ENCODE measurements at places on chromosomes 4 and X. TPM values are rescaled to one million over a fixed set of nuclear protein-coding genes. Genes with fewer than 3 reads are reported as not detected.

DNA sequence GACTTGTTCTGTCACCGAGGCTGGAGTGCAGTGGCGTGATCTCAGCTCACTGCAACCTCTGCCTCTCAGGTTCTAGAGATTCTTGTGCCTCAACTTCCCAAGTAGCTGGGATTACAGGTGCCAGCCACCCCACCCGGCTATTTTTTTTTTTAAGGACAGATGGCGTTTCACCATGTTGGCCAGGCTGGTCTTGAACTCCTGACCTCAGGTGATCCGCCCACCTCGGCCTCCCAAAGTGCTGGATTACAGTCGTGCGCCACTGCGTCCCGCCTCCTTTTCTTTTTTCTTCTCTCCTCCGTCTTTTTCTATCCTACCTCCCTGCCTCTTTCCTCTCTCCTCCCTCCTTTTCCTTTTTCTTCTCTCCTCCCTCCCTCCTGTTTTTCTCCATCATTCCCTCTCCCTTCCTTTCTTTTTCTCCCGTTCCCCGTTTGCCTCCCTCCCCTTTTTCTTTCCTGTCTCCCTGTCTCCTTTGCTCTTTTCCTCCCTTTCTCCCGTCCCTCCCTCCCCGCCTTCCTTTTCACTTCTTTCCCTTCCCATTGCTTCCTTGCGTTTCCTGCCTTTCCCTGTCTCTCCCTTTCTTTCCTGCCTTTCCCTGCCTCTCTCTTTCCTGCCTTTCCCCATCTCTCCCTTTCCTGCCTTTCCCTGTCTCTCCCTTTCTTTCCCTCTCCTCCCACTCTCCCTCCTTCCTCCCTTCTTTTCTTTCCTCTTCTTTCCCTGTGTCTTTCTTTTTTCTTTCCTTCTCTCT, 2.1 kb upstream of the SLC25A6 start:
- no peaks in the 10 kb centered on the region for H3K27me3 ChIP-seq
- H3K4me1 ChIP-seq, result peaks cover 37% of the 10 kb centered on the region
- DNase-seq, result no peak

DNA sequence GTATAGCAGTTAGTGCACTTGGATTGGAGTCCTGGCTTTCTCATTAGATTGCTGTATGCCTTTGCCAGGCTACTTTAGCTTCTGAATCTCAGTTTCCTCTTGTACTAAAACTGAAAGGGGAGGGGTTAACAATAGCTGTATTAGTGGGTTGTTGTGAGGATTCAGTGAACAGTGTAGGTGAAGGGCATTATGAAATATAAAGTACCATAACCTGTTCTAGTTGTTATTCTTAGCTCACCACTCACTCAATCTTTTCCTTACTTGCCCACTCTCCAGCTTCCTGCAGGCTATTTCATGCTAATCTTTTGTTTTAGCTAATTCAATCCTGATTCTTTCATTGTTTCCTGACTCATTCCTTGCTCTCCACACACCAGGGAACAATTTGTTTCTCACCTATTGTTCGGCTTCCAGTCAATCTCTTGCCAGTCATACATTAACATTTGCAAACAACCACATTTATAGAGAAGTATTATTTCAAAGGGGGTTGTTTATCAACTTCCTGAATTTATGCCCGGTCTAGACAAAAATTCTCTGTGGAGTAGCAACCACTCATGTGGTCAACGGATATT, 50.6 kb upstream of the EDA start:
- H3K4me1 ChIP-seq, result no peaks in the 10 kb centered on the region
- H3K4me3 ChIP-seq, result no peak overlapping the region
- H3K36me3 ChIP-seq, result no peaks in the 10 kb centered on the region
- DNase-seq, result no peak
- no peaks in the 10 kb centered on the region for H3K27me3 ChIP-seq

DNA sequence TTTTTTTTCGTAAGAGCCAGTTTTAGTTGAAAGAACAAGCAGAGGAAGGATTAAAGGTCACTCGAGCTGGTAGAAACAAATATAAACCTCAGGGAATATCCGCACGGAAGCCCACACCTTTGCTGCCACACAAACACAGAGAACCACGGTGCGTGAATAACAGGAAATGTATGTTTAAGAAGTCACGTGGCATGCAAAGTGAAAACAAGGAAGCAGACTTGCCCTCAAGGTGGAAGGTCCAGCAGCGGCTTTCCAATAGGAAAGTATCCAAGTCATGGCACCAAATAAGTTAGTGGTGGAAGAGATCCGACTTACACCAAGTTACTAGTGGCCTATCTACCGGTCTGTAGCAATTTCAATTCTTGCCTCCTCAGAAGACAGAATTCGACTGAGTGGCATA, 215.5 kb downstream of the HHIP start:
- no peaks in the 10 kb centered on the region for H3K4me1 ChIP-seq
- H3K27ac ChIP-seq, result no peak overlapping the region
- DNase-seq, result no peak

GRCh38 chrX:46125111-46125510, 420.1 kb downstream of the ZNF674 start:
- H3K27me3 ChIP-seq, result no peaks in the 10 kb centered on the region
- H3K4me1 ChIP-seq, result peaks cover 5% of the 10 kb centered on the region
- H3K4me3 ChIP-seq, result no peak overlapping the region
- no peaks in the 10 kb centered on the region for H3K36me3 ChIP-seq

- H3K36me3 ChIP-seq, result no peaks in the 10 kb centered on the region
- H3K4me3 ChIP-seq, result no peak overlapping the region
- peak overlapping the region; percentile 56 for H3K27ac ChIP-seq
- no peaks in the 10 kb centered on the region for H3K27me3 ChIP-seq
- peaks cover 14% of the 10 kb centered on the region for H3K4me1 ChIP-seq
Measured at GRCh38 chrX:20066968-20067708, 49.6 kb downstream of the MAP7D2 start.

DNA sequence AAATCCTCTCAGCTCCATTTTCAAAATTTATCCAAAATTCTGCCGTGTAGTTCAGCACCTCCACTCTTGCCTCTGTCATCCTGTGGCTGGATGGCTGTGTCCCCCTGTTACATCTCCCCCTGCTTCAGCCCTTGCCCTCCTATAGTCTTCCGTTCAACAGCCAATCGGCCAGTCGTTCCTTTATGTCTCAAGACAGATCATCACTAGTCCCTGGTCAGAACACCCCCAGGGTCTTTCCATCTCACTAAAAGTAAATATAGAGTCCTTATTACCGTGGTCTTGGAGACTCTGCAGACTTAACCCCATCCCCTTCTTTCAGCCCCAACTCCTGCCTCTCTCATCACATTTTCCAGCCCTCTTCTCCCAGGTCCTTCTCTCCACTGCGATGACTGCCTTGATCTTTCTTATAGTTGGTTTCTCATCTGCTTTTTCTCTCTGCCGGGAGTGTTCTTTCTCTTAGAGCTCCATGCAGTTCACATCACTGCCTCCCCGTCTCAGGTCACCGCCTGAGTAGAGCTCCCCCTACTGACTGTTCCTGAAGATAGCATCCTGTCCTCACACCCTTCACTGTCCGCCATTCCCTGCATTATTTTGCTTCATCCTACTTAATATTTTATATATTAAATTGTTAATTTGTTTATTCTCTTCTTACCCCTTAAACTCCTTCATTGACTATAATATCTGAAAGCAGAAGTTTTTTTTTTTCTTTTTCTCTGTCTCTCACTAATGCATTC, 736.9 kb upstream of the MAGEB2 start:
- no peaks in the 10 kb centered on the region for H3K36me3 ChIP-seq
- H3K27ac ChIP-seq, result no peak overlapping the region
- no peaks in the 10 kb centered on the region for H3K27me3 ChIP-seq
- no peak overlapping the region for H3K4me3 ChIP-seq

GRCh38 chr4:110184140-110184790, 14.2 kb downstream of the ELOVL6 start:
- no peaks in the 10 kb centered on the region for H3K27me3 ChIP-seq
- H3K36me3 ChIP-seq, result no peaks in the 10 kb centered on the region
- no peak for DNase-seq
- no peak overlapping the region for H3K27ac ChIP-seq
- peaks cover 8% of the 10 kb centered on the region for H3K4me1 ChIP-seq

- H3K27ac ChIP-seq, result peak overlapping the region; percentile 32
- no peaks in the 10 kb centered on the region for H3K36me3 ChIP-seq
- DNase-seq, result no peak
- no peak overlapping the region for H3K4me3 ChIP-seq
- H3K27me3 ChIP-seq, result peaks cover 3% of the 10 kb centered on the region
Measured at GRCh38 chrX:23505531-23506303, 161.6 kb upstream of the PRDX4 start.

DNA sequence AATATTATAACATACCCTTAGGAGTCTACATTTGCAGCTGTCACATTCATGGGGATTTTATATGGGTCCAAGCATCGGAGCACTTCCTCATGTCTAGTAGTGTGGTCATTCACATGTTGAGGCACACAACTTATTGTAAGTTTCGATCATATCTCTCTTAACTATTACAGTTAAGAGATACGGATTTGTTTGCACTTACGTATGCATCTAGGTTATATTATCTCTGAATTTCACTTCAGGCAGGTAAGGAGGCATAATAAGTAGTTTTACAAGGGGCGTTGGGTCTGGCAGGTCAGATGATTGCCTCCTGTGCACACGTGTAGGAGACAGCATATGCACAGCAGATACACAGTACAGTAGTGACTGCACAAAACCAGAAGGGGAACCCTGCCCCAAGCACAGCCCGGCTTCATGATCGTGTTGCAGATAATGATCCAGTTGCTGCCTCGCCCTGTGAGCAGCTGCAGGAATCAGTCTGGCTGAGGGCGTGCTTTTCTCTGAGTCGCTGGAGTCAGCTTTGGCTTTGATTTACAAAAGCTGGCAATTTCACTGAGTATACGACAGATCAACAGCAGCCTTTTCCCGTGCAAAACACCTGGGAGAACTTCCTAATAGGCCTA, 302.9 kb upstream of the GATB start:
- no peaks in the 10 kb centered on the region for H3K36me3 ChIP-seq
- DNase-seq, result no peak
- H3K4me3 ChIP-seq, result no peak overlapping the region

DNA sequence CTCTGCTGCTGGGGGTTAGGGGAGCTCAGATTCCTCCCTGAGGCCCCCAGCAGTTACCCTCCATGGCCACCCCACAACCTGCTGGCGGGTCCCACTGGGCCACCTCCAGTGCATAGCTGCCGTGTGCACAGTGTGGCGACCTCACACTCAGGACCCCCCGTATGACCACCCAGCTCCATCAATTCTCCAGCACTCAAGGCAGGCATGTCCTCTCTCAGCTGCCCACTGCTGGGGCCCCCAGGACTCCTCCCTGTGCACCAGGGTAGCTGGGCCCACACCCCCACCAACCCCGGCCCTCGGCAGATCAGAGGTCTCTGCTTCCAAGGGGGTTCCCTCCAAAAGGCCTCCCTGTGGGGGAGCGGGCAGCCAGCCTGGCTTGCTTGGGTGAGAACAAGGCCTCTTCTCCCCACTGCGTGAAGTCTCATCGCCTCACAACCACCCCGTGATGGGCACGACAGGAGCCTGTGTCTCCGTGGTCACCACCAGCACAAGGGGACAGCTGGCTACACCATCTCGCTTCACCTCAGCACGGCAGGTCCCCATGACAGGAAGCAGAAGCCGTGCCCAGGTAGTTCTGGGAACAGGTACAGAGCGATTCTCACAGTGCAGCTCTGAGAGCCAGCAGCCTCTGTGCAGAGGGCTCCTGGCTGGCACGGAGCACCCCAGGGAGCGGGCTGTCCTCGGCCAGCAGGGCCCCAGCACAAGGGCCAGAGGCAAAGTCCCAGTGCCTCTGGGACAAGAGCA, 4.6 kb upstream of the HAUS3 start:
- H3K4me1 ChIP-seq, result peaks cover 24% of the 10 kb centered on the region
- H3K27ac ChIP-seq, result no peak overlapping the region
- DNase-seq, result peak; percentile 80
- H3K4me3 ChIP-seq, result no peak overlapping the region

- H3K36me3 ChIP-seq, result peaks cover 6% of the 10 kb centered on the region
- H3K27ac ChIP-seq, result no peak overlapping the region
- H3K27me3 ChIP-seq, result no peaks in the 10 kb centered on the region
- H3K4me1 ChIP-seq, result peaks cover 7% of the 10 kb centered on the region
- no peak for DNase-seq
- no peak overlapping the region for H3K4me3 ChIP-seq
Measured at GRCh38 chr4:107115185-107115847, 79.2 kb upstream of the DKK2 start.

DNA sequence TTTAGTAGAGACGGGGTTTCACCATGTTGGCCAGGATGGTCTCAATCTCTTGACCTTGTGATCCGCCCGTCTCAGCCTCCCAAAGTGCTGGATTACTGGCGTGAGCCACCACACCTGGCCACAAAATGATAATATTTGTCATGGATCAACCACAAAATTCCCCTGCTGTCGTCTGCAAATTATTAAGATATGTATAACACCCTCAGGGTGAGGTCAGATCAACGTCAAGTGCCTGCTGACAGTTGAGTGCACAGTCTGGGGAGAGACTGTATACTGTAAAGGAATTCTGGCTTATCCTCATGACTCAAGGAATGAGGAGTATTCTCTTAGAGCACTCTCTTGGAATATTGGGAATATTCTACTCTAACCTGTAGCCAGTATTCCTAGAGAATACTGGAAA, 11.2 kb downstream of the EPGN start:
- H3K27ac ChIP-seq, result no peak overlapping the region
- peaks cover 17% of the 10 kb centered on the region for H3K27me3 ChIP-seq
- H3K4me1 ChIP-seq, result peaks cover 10% of the 10 kb centered on the region
- no peak for DNase-seq
- H3K4me3 ChIP-seq, result no peak overlapping the region
- H3K36me3 ChIP-seq, result no peaks in the 10 kb centered on the region

DNA sequence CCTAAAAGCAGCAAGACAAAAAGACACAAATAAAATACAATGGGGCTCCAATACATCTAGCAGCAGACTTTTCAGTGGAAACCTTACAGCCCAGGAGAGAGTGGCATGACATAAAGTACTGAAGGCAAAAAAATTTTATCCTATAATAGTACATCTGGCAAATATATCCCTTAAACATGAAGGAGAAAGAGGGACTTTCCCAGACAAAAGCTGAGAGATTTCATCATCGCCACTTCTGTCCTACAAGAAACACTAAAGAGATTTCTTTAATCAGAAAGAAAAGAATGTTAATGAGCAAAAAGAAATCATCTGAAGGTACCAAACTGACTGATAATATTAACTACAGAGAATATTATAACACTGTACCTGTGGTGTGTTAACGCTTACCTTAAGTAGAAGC, 86.4 kb downstream of the ANKRD17 start:
- no peaks in the 10 kb centered on the region for H3K4me1 ChIP-seq
- no peaks in the 10 kb centered on the region for H3K27me3 ChIP-seq
- H3K27ac ChIP-seq, result no peak overlapping the region

- no peak overlapping the region for H3K27ac ChIP-seq
- DNase-seq, result no peak
- no peak overlapping the region for H3K4me3 ChIP-seq
- no peaks in the 10 kb centered on the region for H3K27me3 ChIP-seq
- H3K4me1 ChIP-seq, result no peaks in the 10 kb centered on the region
- H3K36me3 ChIP-seq, result no peaks in the 10 kb centered on the region
Measured at GRCh38 chrX:21131346-21131745, 242.9 kb upstream of the CNKSR2 start.

- H3K27ac ChIP-seq, result no peak overlapping the region
- H3K36me3 ChIP-seq, result no peaks in the 10 kb centered on the region
- no peak for DNase-seq
- peaks cover 16% of the 10 kb centered on the region for H3K27me3 ChIP-seq
- peaks cover 7% of the 10 kb centered on the region for H3K4me1 ChIP-seq
- no peak overlapping the region for H3K4me3 ChIP-seq
Measured at GRCh38 chr4:152676052-152676854, 3.5 kb downstream of the TMEM154 start.

The FGF5 gene
- total RNA-seq, result 7.0 TPM

The CLCN4 gene
- total RNA-seq, result 3.7 TPM

The SOWAHD gene
- 1.5 TPM for total RNA-seq

The SSR4 gene
- total RNA-seq, result 287 TPM

The F9 gene
- not detected for total RNA-seq

The CABS1 gene
- total RNA-seq, result not detected

The GPRIN3 gene
- not detected for total RNA-seq

The ARMCX4 gene
- 16.8 TPM for total RNA-seq

The TAF7L gene
- total RNA-seq, result 0.24 TPM

The LRIT3 gene
- total RNA-seq, result 0.13 TPM

The IL3RA gene
- not detected for total RNA-seq

All from osteocyte (in vitro differentiated cells).